ENCODE measurements at places on chromosomes 1 and 21.

DNA sequence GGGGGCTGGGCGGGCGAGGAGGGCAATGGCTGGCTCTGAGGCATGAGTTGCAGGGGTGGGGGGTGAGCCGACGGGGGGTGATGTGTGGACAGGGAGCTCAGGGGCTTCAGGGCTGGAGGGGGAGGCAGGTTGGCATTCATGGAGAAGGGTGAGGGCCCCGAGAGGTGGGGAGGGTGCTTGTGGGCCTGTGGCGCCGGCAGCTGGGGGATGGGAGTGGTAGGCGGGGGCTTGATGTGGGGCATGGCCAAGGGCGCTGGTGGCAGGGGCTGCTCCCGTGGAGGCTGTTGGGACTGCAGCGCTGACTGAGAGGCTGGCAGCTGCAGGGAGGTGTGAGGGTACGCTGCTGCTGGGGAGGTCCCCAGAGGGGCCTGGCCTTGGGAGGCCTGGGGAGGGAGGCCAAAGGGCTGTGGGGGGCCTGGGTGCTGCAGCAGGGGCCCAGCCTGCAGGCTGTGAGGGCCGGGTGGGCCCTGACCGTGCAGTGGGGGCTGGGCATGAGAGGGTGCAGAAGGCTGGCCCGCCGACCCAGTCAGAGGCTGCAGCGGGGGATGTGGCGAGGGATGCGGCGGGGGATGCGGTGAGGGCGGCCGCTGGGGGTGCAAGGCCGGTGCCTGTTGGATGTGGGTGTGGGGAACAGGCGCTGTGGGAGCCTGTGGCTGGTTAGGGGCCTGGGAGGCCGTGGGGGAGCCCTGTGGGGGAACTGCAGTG lies 42.7 kb downstream of the SLC45A1 start:
- DNase-seq: no peak

- DNase-seq: no peak
Measured at GRCh38 chr1:62988867-62989266, 204.9 kb downstream of the ATG4C start.

GRCh38 chr1:181601186-181601950 lies 118.1 kb downstream of the CACNA1E start:
- DNase-seq: no peak

GRCh38 chr1:185559151-185559550 lies 175.0 kb upstream of the HMCN1 start:
- DNase-seq: no peak

- DNase-seq: no peak
Measured at GRCh38 chr1:110523011-110523410, 4.0 kb upstream of the KCNA10 start.

GRCh38 chr1:174479281-174479680 lies 31.5 kb downstream of the GPR52 start:
- no peak for DNase-seq

Data from iPS DF 19.7 (cell line).